Uterus (tissue), 4 donors: ENCODE measurements at places on chromosomes 3 and 15. TPM values are rescaled to one million over a fixed set of nuclear protein-coding genes. Genes with fewer than 3 reads are reported as not detected.
A peak's percentile ranks its signal among the peaks of the same experiment; 100 is the strongest.

Gene LMAN1L
- not detected for total RNA-seq

Gene ADAMTS17
- 8.1 TPM for total RNA-seq

Gene ZNF660
- total RNA-seq: 3.8 TPM

Gene FBN1
- total RNA-seq: 76.3 TPM

Gene CLN6
- total RNA-seq: 1.8 TPM

Gene UBAP1L
- total RNA-seq: 2.6 TPM

Gene NR2F2
- 23.6 TPM for total RNA-seq

Gene KCNMB2
- 12.7 TPM for total RNA-seq

Gene PLOD2
- 23.5 TPM for total RNA-seq

Gene ERC2
- 5.5 TPM for total RNA-seq

Gene PARL
- 9.7 TPM for total RNA-seq

Gene CFAP91
- 26.1 TPM for total RNA-seq

Gene ATP13A5
- total RNA-seq: not detected

Gene CADPS
- total RNA-seq: not detected

Gene GOLGA8F
- not detected for total RNA-seq

GRCh38 chr15:74528876-74529275, 12.1 kb upstream of the ARID3B start:
- no peak for DNase-seq

DNA sequence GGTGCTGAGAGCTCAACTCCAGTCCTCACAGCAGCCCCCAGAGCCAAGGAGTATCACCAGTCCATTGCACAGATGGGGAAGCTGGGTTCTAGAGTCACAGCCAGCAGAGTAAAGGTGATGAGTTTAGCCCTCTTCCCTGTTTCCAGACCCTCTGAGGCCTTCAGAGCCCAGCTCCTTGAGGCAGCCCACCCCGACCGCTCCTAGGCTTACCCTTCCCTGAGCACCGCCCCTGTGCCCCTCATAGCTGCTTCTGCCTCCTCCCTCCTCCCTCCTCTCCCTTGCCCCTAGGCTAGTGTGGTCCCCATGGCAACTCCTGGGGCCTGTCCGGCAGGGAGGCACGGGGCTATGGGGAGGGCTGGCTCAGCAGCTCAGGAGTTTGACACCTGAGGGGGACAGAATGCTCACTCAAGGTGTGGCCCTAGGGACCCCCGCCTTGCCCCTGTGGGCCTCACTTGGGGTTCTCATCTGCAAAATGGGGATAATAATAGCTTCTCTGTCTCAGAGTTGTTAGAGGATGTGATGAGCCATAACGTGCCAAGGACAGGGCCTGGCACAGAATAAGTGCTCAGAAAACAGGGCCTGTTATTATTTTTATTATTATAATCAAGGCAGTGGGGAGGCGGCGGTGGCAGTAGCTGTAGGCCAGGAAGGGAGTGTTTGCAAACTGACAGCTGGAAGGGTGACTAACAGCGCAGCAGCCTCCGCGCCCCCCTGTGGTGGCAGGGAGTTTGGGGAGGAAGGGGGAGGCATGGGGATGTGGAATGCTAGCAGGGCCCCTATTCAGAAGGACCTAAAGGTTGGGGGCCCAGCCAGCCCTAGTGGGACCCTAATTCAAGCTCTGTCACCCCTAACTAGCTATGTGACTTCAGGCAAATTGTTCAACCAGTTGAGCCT, 11.5 kb downstream of the CSK start:
- no peak for DNase-seq

DNA sequence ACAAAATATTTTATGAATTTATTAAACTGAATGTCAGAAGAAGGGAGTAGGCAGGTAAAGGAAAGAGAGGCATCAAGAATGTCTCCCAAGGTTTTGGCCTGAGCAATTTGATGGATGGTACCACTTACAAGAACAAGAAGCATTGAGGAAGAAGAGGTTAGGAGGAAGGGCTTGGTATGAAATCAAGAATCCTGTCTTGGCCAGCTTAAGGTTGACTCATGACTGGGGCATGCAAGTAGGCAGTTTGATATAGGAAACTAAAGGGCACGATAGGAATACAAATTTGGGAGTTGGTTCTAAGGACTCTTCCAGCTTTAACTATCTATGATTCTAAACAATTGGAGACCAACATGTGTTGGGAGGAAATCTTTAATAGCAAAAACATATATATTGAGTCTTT, 79.1 kb downstream of the NTRK3 start:
- no peak for DNase-seq

- DNase-seq: no peak
These were observed 53.7 kb upstream of the INSYN1 start for GRCh38 chr15:73806698-73807483.

- no peak for DNase-seq
These were observed 325.4 kb downstream of the FOXP1 start for GRCh38 chr3:71258116-71258515.

DNA sequence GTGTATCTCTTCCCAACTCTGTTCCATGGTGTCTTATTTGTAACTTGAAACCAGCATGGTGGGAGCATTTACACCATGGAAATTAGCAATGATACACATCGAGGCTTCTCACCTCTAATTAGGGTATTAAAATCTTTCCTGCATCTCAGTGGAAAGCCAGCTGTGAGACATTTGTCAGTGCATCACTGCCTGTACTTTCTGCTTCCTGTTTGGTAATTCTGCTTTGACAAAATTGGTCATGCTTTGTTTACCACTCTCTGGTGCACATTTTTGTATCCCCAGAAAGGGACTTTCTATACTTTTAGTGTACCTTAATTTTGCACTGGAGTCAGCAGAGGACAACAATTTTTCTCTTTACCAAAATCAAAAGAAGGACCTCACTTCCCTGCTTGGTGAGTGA, 402.1 kb downstream of the PDCD6IP start:
- DNase-seq: no peak

- no peak for DNase-seq
These were observed 62.4 kb upstream of the RARB start for GRCh38 chr3:25365636-25366035.

- DNase-seq: no peak
These were observed 12.7 kb downstream of the LCMT2 start for GRCh38 chr15:43317566-43318184.

DNA sequence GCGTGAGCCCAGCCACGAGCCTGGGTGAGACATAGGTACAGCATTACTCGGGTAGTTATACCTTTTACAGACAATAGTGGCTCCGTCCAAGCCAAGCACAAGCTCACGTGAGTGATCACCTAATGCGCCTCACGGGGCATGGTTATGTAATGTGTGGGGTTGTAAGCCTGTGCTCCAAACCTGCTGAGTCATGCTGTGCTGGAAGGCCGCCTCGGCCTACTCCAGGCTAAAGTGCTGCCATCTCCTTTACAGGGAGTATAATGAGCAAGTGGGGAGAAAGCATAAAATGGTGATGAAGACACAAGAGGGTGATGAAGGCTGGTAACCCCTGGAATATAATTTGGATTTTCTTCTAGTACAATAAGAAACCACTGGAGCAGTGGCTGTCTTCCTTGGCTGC, 175.8 kb upstream of the STT3B start:
- no peak for DNase-seq

DNA sequence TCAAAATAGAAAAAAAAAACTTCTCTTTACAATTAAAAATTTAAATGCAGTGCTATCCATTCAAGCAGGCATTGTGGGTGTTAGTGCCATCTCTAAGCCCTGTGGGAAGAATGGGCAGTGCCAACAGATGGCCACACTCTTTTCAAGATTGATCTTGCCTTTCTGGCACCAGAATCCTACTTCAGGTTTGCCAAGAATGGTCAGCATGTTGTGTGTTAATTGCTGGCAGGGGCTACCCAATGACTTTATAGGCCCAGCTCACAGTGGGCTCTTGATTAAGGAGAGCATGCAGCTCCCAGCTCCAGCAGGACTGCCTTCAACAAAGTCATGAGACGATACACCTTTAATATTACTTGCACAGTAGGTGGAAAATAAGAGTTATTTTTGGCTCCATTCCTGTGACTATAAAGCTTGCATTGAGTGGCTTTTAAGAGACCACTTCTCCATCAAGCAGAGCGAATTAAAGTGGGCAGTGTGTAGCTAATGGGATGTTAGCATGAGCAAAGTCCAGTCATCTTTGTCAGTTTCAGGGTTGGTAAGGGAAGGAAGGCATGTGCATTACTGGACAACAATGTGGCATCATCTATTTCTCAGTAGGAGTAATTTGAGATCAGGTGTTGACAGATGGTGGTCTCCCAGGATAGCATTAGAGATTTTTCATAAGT, 476.8 kb downstream of the C3orf38 start:
- DNase-seq: no peak

DNA sequence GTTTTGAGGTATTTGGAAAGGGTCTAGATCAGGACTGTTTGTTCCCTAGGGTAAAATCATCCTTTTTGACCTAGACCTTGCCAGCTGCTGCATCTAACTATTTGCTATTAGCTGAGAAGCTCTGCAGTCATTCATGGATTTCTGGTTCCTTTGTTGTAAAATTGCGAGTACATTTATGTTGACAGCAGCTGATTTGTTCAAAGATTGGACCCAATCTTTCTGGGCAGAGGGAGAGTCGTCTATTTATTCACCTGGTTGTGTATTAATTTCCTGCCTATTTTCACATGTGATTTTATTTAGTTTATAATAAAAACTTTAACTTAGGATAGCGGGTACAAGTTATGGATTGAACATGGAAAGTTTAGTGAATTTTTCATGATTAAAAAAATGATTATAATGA, 236.3 kb downstream of the CNTN4 start:
- DNase-seq: no peak

- no peak for DNase-seq
These were observed 475.3 kb downstream of the FHIT start for GRCh38 chr3:60775985-60776384.

- DNase-seq: peak; percentile 33
These were observed 749.1 kb downstream of the ROBO1 start for GRCh38 chr3:79018671-79019136.

GRCh38 chr3:19972054-19972453, 25.2 kb downstream of the RAB5A start:
- no peak for DNase-seq

DNA sequence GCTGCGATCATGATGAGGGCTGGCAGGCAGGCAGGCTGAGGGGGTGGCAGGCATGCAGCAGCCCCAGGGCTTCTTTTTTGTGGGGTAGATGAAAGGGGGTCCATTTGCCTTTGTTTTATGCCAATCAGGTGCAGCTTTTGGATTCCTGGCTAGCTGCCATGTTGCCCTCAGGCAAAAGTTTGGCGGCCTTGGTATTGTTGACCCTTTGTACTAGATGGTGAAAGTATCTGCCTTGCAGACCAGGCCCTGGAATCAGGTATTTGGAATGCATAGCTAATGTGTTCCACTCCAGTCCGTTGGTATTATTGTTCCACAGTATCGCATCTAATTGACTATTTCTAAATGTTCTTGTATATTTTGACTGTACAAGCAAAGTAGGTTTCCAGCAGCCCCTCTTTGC, 35.0 kb downstream of the EEFSEC start:
- DNase-seq: no peak

GRCh38 chr3:50272911-50273688, 4.2 kb downstream of the SEMA3B start:
- peak; percentile 87 for DNase-seq

GRCh38 chr15:71634820-71635560, 175.4 kb upstream of the NR2E3 start:
- no peak for DNase-seq

GRCh38 chr3:33041909-33042308, 55.0 kb downstream of the GLB1 start:
- no peak for DNase-seq

- no peak for DNase-seq
These were observed 41.7 kb downstream of the SLCO2A1 start for GRCh38 chr3:133987948-133988484.

- peak; percentile 66 for DNase-seq
These were observed 795 bp upstream of the SCAANT1 start for GRCh38 chr3:63912768-63913588.

- no peak for DNase-seq
These were observed 30.1 kb downstream of the FOXL2 start for GRCh38 chr3:138916824-138917223.

GRCh38 chr3:144622845-144623244, 651.2 kb downstream of the DIPK2A start:
- no peak for DNase-seq

DNA sequence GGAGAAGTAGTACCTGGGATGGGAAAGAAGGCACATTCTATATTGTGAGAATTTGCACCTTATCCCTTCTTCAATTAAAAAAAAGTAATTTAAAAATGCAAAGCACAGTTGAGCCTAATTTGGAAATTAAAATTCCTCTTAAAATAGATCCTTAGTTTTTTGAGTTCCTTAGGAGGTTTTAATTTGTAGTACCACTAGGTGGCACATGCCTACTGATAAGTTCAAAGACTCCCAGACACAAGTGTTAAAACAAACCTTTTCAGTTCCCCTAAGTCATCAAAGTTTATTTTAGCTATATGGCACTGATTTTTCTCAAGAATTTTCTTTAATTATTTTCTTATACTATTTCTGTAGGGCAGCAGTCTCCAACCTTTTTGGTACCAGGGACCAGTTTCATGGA, 127.6 kb upstream of the AZI2 start:
- no peak for DNase-seq

DNA sequence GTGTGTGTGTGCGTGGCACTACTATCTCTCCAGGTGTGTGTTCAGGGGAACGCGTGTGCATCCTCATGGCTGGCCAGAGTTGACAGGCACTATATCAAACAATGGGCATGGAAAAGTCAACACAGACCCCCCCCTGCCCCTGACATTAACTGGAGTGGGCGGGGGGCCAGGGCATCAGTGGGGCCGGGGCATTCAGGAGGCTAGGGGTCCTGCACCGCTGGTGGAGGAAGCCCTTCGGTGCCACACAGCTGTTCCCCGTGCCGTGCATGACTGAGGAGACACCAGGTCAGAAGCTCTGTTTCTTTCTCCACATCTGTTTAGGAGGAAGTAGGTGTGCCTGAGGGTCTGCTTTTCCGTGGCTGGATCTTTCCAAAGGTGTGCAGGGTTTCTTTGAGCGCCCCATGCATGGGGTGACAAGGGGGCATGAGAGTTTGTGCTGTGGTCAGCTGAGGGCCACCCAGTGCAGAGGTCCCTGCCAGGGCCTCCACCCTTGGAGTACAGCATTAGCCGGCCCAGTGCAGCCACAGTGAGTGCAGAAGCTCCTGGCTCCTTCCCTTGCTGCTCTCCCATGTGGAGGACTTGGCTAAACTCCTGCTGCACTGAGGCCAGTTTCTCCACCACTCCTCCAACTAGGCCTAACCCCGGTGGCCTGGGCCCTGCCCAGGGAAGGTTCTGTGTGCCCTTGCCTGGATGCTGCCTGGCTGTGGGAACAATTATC, 7.5 kb downstream of the C3orf22 start:
- DNase-seq: peak; percentile 5

GRCh38 chr3:117873249-117873600, 1161.4 kb downstream of the IGSF11 start:
- DNase-seq: peak; percentile 23

DNA sequence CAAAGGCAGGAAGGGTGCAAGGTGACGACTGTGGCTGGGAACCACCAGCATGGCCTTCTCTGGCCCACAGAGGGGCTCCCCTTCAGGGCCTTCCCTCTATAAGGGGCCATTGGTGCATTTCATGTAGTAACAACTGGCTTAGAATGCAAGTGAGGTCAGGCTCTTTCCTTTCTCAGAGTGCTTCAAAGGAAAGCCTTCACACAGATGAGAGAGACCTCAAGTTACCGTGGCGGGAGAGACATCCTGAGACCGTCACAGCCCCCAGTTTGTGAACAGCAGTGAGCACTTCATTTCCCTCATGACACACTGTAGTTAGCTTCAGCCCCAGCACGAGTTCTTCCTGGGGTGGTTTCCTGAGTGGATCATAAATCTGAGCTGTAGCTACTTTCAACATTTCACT, 96.6 kb upstream of the LIMD1 start:
- DNase-seq: peak; percentile 30

- no peak for DNase-seq
These were observed 755.9 kb upstream of the LMCD1 start for GRCh38 chr3:7745711-7746110.

GRCh38 chr3:53776494-53777101, 69.6 kb downstream of the CHDH start:
- no peak for DNase-seq
